ENCODE measurements at places on chromosomes 12 and 14.
A peak's percentile ranks its signal among the peaks of the same experiment; 100 is the strongest.

GRCh38 chr12:65287426-65287825 lies 8.9 kb downstream of the MSRB3 start:
- no peak for DNase-seq

GRCh38 chr14:77126461-77126990 lies 15.1 kb downstream of the ZDHHC22 start:
- DNase-seq = no peak

DNA sequence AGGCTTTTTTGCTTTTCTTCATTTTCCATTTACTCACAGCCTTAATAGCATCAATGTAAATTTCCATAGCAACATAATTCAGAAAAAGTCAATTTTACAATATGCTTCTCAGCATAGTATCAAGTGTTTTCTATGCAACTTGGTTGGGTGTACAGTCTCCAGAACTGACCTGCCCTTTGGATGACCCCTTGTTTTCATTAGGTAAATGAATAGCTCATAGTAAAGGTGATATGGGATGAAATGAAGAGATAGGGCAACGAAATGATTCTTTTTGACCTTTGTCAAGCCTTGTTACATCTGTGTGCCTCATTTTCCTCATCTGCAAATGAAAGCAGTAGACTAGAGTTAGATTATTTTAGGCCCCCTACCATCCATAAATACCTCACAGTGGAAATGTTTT lies 1081.0 kb downstream of the TMTC2 start:
- DNase-seq = no peak

DNA sequence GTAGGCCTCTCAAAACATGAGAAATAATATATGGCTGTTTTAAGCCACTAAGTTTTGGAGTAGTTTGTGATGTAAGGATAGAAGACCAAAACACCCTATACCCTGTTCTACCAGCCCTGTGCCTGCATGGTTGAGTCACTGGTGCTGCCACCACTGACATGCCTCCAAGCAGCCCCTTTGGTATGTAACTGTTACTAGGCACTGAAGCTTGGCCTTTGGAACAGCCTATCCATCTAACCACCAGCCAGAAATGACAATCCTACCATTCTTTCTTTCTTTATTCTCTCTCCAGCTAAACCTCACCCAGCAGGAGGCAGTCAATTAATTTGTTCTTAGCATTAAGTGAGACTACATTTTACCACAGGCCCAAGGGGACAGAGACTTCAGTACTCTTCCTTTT lies 240.3 kb downstream of the MSRB3 start:
- DNase-seq = no peak

GRCh38 chr12:65497660-65498059 lies 219.2 kb downstream of the MSRB3 start:
- DNase-seq = no peak

DNA sequence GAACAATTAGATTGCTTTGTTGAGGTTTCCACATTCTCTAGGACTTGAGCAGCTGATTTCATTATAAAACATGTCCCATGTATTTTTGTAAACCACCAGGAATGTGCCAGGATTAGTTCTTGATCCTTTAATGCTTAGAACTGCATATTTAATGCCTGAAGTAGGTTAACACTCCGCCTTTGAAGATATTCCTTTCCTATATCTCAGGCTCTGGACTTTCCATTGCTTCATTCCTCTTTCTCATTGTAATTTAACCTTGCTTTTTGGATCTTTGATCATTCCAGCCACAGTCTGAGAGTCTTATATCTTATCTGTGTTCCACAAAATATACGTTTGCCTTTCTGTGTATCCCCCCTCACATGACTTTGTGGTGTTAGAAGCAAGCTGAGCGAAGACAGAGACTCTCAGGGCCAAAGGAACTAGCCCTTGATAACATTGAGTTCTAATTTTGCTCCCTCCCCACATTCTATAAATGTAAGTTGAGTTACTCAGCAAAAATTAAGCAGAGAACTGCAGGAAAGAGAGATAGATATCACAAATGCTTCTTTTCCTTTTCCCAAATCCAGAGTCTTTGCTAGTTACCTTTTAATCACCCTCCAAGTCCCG lies 2.4 kb upstream of the CLEC1B start:
- DNase-seq = no peak

DNA sequence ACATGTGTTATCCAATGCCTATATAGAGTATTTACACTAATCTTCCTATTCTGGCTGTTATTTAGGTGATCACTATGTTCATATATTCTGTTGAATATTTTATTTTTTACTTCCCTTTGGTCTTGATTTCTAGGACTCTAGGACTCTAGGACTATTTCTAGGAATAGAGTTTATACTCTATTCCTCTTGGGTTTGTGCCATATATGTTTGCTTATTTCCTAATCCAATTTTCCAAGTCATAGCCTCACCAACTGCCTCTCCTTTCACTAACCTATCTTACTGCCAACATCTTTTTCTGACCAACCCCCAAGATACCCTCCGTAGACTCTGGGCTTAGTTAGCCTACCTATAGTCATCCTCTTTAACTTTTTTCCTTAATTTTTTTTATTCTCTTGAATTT lies 28.5 kb downstream of the ARF6 start:
- DNase-seq = no peak

- no peak for DNase-seq
These were observed 28.6 kb downstream of the ASCL4 start for GRCh38 chr12:107803092-107803491.

DNA sequence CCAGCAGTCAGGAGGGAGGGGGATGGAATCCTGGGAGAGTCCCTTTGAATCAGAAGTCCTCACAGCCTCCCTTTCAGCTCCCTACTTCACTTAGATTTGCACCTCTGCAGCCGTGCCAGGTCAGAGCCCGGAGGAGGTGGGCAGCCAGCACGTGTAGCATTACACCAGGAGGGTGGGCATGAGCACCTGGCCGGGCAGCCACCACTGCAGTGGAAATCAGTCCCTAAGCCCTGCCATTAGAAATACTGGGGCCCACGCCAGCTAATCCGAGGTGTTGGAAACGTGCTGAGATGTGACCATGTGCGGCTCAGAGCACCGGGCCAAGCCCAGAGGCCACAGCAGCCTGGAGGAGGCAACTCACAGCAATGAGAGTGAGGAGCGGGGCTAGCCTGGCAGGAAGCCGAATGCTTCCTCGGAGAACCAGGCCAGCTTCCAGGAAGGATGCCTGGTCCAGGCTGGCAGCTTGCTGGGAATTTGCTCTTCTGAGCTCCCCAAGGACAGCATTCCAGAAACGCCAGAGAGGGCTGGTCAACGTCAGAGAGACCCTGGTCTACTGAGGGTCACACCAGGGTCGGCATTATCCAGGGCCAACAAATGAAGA lies 9.4 kb upstream of the CACNA2D4 start:
- no peak for DNase-seq

DNA sequence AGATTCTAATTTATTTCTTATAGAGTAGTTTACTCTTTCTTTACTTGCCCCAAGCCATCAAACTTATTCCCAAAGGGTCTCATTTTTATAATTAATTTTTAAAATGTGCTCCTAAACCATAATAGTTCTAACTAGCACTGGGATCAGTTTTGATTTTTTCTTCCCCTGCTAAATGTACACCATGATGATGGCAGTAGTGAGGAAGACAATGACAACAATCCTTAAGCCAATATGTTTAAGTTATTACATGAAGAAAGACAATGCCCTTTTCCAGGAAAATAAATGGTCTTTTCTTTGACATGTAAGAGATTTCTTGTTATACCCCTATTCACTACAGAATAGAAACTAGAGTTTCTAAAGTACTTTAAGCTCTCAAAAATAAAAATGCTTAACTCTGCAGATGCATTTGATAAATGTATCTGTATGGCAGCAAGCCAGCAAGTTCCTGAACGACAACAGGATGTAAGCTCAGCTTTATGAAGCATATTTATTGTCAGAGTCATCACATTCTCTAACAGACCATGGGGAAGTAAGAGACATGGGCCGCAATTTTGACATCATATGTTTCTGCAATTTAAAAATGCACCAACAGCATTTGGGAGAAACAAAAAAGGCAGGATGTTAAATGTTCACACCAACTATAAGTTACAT lies 36.0 kb upstream of the SNX6 start:
- no peak for DNase-seq

GRCh38 chr14:102462391-102462790 lies 47.2 kb downstream of the ANKRD9 start:
- no peak for DNase-seq

- DNase-seq = no peak
These were observed 25.3 kb downstream of the CCDC63 start for GRCh38 chr12:110872100-110872499.

- DNase-seq = no peak
These were observed 45.8 kb downstream of the MIA2 start for GRCh38 chr14:39279515-39279914.

GRCh38 chr14:82366803-82367202 lies 833.1 kb upstream of the SEL1L start:
- no peak for DNase-seq

DNA sequence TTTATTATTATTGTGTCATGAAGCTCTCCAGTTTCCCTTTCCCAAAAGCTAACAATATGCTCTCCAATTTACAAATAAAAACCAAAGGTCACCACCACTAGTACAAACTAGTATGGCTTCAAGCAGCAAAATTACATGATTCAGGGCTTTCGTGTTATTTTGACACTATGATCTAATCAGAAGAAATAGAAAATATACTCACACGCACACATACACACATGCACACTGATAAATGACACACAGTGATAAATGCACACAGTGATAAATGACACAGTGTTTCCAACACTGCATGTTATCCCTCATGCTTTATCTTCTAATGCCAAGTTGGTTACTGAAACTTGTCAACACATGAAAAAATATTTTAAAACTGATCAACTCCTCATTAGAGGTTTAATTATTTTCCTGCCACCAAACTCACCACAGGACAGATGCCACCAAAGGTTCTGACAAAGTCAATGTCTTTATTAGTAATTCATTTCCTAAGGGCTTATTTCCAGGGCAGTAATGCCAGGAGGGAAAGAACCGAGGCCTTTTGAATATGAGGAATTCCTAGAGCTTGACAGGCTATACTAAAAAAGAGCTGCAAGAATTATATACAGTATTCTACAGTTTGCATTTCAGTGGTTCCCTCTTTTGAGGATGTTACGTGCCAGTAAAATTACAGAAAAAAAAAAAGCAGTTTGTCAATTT lies 82.4 kb downstream of the PPP2R5E start:
- DNase-seq = no peak

DNA sequence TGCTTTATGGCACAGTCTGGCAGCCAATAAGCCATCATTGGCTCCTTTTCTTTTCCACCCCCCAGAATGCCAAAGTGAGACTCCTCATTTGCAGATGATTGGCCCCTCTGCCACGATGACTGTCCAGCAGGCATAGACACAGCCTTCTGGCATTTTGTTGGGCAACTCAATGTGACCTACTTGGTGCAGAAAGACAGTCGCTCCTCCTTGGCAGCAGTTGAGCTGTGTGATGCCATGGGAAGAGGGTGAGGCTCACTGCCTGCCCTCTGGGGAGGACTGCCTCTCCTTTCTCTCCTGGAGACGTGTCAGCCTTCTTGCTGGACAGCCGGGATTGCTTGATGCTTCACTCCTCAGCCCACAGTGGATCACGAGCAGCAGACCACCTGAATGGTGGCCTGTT lies 264.9 kb downstream of the C12orf75 start:
- no peak for DNase-seq

DNA sequence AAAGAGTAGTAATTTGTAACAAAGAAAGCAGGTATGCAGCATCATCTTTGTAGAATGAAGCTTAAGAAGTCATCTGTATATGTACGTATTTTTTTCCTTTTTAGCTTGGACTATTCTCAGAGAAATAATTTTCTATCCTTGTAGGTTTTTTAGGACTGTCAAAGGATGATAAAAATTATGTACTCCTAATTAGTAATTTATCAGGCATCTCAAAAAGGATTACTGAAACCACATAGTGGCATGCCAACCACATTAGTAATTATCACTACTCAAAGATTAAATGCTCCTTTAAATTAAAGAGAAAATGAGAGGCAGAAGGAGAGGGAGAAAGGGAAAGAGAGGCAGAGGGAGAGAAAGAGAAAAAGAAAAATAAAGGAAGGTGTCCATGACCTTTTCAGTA lies 17.3 kb downstream of the TTC8 start:
- DNase-seq = no peak

DNA sequence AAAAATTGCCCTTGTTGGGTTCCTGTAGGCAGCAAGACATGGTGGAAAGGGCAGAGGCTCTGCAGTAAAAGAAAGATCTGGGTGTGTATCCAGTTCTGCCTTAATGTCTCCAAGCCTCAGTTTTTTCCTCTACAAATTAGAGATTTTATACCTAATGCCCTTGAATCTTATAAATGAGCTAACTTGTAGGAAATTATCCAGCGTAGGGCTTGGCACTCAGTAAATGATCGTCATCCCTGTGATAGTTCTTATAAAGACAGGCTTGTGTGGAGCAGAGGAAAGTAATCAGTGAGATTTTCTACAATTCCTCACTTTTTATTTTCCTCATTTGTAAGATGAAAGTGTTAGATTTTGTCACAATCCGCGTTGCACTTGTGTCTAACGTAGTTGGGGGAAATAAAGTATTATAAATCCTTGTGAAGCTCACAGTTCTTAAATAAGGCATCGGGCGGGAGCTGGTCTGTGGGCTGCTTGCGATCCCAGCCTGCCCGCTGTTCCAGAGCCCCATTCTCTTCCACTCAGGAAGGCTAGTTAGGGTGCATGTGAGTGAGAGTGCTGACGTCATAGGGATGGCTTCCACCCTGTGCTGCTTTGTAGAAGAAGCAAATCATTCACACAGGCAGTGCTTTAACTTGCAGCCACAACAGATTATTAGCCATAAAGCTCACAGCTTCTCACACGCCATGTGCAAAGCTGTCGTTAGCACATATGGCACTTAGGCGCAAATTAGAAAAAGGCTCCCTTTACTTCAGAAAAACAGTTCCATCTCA lies 87.6 kb downstream of the EML1 start:
- no peak for DNase-seq

GRCh38 chr12:3354586-3354985 lies 136.4 kb upstream of the PRMT8 start:
- no peak for DNase-seq

- no peak for DNase-seq
These were observed 53.7 kb downstream of the ERC1 start for GRCh38 chr12:1044696-1045095.

- DNase-seq = no peak
These were observed 66.5 kb downstream of the ATF7IP start for GRCh38 chr12:14431975-14432374.

- DNase-seq = no peak
These were observed 495 bp upstream of the KRT3 start for GRCh38 chr12:52796429-52796794.

- DNase-seq = peak; percentile 22
These were observed 258.4 kb upstream of the SFSWAP start for GRCh38 chr12:131452444-131452860.

GRCh38 chr12:124216966-124217365 lies 77.9 kb upstream of the RFLNA start:
- no peak for DNase-seq

GRCh38 chr14:67917006-67917405 lies 97.4 kb downstream of the RAD51B start:
- no peak for DNase-seq

GRCh38 chr12:23066095-23066494 lies 441.1 kb downstream of the ETNK1 start:
- DNase-seq = no peak

DNA sequence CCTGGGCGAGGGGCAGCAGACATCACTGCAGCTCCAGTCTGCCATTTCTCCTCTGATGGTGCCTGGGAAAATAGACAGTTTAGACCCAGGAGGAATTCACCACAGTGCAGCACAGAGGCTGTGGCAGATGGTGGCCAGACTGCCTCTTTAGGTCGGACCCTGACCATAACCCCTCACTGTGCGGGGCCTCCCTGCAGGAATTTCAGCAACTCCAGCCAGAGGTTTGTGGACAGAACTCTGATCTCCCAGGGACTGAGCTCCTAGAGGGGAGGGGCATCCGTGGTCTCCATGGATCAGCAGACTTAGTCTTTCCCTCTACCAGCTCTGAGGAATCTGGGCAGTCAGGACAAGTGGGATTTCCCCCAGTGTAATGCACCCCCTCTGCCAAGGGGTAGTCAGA lies 106.5 kb downstream of the ZC3H14 start:
- DNase-seq = no peak

Measured in GDM1 (cell line).